ENCODE measurements at places on chromosomes 2 and 18. TPM values are rescaled to one million over a fixed set of nuclear protein-coding genes. Genes with fewer than 3 reads are reported as not detected.

Gene SNORC
- 1.5 TPM for total RNA-seq

Gene EIF2AK2
- 26.7 TPM for total RNA-seq

Gene ZNF396
- total RNA-seq, result 0.57 TPM

Gene PAX8
- total RNA-seq, result 0.59 TPM

Gene CLIP4
- total RNA-seq, result 37.2 TPM

- no peaks in the 10 kb centered on the region for H3K36me3 ChIP-seq
- no peak overlapping the region for H3K4me3 ChIP-seq
- no peak for DNase-seq
Measured at GRCh38 chr2:224084266-224084892, 45.3 kb upstream of the SERPINE2 start.

GRCh38 chr2:25697559-25698341 lies 24.4 kb upstream of the DTNB start:
- no peak overlapping the region for H3K4me3 ChIP-seq
- DNase-seq, result no peak
- H3K27me3 ChIP-seq, result no peaks in the 10 kb centered on the region
- no peaks in the 10 kb centered on the region for H3K4me1 ChIP-seq
- H3K36me3 ChIP-seq, result no peaks in the 10 kb centered on the region

GRCh38 chr18:25187521-25188192 lies 164.3 kb downstream of the ZNF521 start:
- H3K27ac ChIP-seq, result no peak overlapping the region
- no peak overlapping the region for H3K4me3 ChIP-seq
- DNase-seq, result no peak
- H3K4me1 ChIP-seq, result no peaks in the 10 kb centered on the region

DNA sequence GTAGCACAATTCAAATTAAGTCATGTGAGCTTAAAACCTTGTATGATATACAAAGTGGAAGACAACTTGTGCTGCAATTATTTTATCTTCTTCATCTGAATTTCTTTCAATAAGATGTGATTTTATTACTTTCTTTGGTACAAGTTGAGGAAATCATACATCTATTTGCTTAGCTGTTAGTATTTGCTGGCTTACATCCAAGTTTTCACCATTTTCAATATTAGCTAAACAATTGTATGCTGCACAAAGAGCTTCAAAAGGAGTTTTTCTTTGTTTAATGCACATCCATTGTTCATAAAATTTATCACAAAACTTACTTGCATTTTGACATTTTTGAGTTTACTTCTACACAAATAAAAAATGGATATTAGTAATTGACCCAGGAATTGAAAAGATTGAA lies 40.9 kb downstream of the SCN9A start:
- no peak overlapping the region for H3K4me3 ChIP-seq
- no peaks in the 10 kb centered on the region for H3K4me1 ChIP-seq
- H3K27ac ChIP-seq, result no peak overlapping the region
- no peak for DNase-seq
- H3K27me3 ChIP-seq, result no peaks in the 10 kb centered on the region

GRCh38 chr2:109378682-109379081 lies 235.1 kb downstream of the SEPTIN10 start:
- H3K27ac ChIP-seq, result no peak overlapping the region
- no peak for DNase-seq
- H3K4me1 ChIP-seq, result peaks cover 32% of the 10 kb centered on the region
- no peaks in the 10 kb centered on the region for H3K27me3 ChIP-seq
- H3K4me3 ChIP-seq, result no peak overlapping the region

- H3K36me3 ChIP-seq, result no peaks in the 10 kb centered on the region
- H3K27ac ChIP-seq, result no peak overlapping the region
- no peak for DNase-seq
- peaks cover 11% of the 10 kb centered on the region for H3K4me1 ChIP-seq
Measured at GRCh38 chr2:119242276-119243119, 18.9 kb downstream of the STEAP3 start.

DNA sequence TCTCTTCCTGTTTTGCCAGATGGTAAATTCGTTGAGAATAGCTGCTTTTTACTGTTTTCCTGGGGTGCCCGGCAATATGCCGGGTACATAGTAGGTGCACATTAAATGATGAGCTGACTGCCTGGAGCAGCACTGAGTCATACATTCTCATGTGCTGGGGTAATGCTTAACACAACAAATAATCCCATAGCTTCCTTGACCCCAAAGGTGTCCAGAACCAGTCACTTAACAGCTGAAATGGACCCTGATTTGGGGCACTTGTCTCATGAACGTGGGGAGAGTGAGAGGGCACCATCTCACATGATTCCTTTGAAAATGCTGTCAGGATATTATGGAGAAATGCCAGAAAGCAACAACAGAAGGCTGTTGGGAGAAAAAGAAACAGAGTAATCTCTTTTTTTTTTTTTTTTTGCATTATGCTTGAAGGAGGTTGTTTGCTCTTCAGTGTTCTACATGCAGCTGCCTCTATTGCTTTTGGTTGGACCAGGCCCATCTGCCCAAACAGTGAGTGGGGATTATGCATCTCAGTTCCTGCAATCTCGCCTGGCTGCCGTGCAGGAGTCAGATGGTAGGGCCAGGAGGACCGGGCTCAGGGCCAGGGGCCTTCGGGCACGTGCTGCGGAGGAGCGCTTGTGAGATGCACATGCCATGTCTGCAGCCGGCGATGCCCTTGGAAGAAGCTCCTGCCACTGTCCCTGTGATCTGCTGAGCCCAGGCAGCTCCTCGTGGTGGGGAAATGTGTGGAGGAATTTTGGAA lies 162.1 kb downstream of the SH3RF3 start:
- peaks cover 28% of the 10 kb centered on the region for H3K4me1 ChIP-seq
- no peaks in the 10 kb centered on the region for H3K36me3 ChIP-seq
- DNase-seq, result peak; percentile 54

GRCh38 chr18:46693996-46694395 lies 37.0 kb upstream of the LOXHD1 start:
- H3K36me3 ChIP-seq, result no peaks in the 10 kb centered on the region
- H3K4me3 ChIP-seq, result no peak overlapping the region
- no peaks in the 10 kb centered on the region for H3K27me3 ChIP-seq
- H3K4me1 ChIP-seq, result peaks cover 11% of the 10 kb centered on the region

- H3K27ac ChIP-seq, result no peak overlapping the region
- no peak overlapping the region for H3K4me3 ChIP-seq
- no peaks in the 10 kb centered on the region for H3K27me3 ChIP-seq
- H3K4me1 ChIP-seq, result no peaks in the 10 kb centered on the region
- no peak for DNase-seq
Measured at GRCh38 chr2:211879323-211879722, 659.3 kb downstream of the ERBB4 start.

DNA sequence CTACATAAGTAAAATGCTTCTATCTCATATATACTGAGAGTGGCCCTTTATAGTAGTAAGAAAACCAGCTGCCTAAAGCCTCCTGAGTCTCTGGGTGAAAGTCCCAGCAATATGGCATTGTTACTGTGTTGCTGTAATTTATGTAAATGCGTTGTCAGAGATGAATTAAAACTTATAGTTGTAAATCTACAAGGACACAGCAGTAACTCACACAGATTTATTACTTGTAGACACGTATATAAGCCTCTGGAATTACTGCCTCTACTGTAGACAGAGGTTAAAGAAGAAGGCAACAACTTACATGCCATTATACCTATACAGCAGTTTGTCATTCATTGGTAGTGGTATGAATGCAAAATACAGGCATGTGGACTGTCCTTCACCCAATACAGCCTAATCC lies 169.1 kb upstream of the BOD1L2 start:
- DNase-seq, result no peak
- no peaks in the 10 kb centered on the region for H3K4me1 ChIP-seq
- H3K4me3 ChIP-seq, result no peak overlapping the region
- H3K36me3 ChIP-seq, result no peaks in the 10 kb centered on the region
- no peak overlapping the region for H3K27ac ChIP-seq

DNA sequence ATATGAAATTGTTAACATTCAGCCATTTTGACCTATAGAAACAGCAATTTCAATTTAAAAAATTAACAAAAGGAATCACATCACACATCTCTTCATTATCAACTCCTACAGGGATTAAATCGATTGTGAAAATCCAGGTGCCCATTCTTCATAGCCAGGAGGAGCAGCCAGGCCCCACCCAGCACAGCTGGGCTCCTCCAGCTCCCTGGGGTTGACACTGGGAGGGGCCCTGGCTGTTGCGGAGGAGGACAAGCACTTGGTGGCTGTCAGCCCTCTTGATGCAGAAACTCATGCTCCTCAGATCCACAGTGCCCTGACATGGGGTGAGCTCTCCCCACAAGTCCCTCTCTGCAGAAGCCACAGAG lies 99.8 kb downstream of the FAM210A start:
- H3K4me1 ChIP-seq, result peaks cover 13% of the 10 kb centered on the region
- peaks cover 23% of the 10 kb centered on the region for H3K36me3 ChIP-seq
- no peaks in the 10 kb centered on the region for H3K27me3 ChIP-seq
- DNase-seq, result no peak
- no peak overlapping the region for H3K4me3 ChIP-seq

Measured in heart right ventricle (tissue), 16 donors.